ENCODE measurements at places on chromosomes 5 and 9.
A peak's percentile ranks its signal among the peaks of the same experiment; 100 is the strongest.

DNA sequence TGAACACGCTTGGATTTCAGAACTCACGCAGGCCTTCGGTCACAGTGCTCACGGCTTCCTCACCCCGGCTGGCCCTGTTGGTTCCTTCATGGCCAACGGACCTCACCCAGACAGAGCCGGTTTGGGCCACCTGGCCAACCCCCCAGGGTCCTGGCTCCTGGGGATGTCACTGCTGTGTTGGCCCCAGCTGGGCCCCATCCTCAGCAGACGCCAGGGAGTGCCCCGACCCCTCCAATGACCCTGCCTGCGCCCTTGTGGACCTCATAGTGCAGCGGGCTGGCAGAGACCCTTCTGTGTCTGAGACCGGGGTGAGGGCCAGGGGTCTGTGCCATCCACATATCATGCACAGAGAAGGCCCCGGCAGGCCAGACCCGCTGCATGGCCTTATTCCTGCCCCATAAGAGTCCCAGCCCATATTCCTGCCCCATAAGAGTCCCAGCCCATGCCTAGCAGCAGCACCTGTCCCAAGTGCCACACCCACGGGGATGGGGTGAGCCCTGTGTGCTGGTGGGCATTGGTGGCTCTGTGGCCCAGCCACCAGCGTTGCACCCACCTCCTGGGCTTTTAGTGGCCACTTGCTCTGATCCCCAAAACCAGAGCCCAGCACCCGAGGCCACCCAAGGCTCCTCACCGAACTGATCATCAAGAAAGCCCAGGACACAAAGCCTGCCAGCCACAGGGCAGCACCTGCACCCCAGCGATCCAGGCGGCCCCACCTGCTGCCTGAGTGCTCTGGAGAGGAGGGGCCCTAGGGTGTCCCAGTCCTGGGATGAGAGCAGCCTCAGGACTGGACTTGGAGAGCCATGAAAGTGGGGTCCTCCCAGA, 1.3 kb upstream of the LPCAT1 start:
- DNase-seq = peak; percentile 72

DNA sequence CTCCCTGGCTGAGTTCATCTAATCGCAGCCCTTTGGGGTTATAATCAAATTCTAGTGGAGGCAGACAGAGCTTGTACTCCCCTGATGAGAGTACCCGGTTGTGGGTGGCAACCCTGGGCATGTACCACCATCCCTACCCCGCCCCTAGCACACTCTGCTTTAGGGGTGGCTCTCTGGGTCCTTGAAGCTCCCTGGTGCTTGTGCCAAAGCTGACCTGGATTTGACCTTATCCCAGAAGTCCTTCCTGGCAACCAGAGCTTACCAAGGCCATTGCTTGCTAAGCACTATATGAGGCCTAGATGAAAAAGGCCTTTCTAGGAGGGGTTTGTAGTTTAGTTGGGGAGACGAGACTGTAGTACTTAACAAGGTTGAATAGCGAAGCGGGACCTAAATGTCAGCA, 72.2 kb downstream of the RGS3 start:
- DNase-seq = no peak

GRCh38 chr5:11289208-11289607, 528.2 kb upstream of the DAP start:
- no peak for DNase-seq

DNA sequence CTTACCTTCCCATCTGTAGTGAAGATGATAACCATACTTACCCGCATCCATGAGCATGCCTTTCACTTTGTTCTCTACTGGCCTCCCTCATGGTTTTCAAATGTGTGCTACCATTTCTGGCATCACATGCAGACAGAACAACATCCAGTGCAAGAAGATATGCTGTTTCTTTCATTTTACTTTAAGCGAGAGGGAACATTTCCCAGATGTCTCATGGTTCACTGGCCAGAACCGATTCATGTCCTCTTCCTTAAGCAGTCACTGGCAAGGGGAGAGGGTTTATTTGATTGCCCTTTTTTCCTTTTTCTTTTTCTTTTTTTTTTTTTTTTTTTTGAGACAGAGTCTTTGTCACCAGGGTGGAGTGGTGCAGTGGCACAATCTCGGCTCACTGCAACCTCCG, 37.7 kb downstream of the ARRDC3 start:
- no peak for DNase-seq

GRCh38 chr5:178334861-178335260, 102.3 kb upstream of the PHYKPL start:
- no peak for DNase-seq

DNA sequence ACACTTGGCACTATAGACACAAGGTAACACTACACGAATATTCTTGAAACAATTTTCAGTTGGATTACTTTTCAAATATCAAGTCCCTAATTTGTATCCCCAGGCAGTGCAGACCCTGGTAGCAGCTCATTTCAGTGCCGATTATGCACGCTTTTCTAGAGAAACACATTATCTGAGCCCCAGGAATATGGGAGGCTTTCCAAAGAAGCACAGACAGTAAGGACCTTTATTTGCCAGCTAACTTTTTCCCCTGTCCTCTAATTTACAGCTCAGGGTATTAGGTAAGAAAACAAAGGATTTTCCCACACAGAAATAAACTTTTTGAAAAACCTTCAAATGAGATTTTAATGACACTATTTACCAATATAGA, 852.3 kb upstream of the DMAC1 start:
- DNase-seq = no peak

GRCh38 chr5:103357636-103358035, 99.1 kb downstream of the MACIR start:
- no peak for DNase-seq

GRCh38 chr9:120663950-120664349, 50.3 kb downstream of the MEGF9 start:
- no peak for DNase-seq

DNA sequence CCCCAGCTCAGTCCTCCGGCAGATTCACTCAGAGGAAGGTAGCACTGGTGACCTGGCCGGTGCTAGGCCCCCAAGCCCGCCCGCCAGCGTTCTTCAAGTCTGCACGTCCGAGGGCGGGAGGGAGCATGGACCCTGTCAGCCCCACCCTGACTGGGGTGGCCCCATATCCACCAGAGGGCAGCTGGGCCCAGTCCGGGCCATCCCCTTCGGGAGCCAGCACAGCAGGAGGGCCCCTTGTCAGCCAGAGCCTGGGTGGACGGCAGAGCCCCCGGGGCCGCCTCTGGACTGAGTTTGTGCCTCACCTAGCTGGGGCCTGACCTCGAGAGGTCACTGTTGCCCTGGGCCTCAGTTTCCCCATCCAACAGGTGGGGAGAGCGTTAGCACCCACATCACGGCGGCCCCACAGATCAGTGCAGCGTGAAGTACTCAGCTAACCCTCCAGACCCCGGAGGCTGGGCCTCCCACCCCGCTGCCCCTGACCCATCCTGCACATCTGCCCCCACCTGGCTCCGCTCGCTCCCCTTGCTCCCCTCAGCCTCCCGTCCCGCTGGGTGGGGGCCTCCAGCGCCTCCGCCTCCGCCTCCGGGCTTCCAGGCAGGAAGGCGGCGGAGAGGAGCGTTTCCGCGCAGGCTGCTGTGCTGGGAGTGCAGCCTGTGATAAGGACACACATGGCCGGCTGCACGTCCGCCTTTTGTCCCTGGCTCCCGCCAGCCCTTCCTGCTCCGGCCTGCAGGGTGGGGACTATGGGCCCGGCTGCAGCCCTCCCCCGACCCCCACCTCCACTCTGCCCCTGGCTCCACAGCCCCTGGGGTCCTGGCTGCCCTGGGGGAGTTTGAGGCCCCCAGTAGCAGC, 16.6 kb upstream of the EGFL7 start:
- no peak for DNase-seq

- no peak for DNase-seq
Measured at GRCh38 chr5:56638061-56638621, 177.2 kb upstream of the MAP3K1 start.

- no peak for DNase-seq
Measured at GRCh38 chr9:27719711-27720110, 146.4 kb upstream of the C9orf72 start.

- DNase-seq = no peak
Measured at GRCh38 chr5:141649056-141649688, 2.0 kb downstream of the FCHSD1 start.

- DNase-seq = no peak
Measured at GRCh38 chr9:129206905-129207304, 28.8 kb upstream of the IER5L start.

DNA sequence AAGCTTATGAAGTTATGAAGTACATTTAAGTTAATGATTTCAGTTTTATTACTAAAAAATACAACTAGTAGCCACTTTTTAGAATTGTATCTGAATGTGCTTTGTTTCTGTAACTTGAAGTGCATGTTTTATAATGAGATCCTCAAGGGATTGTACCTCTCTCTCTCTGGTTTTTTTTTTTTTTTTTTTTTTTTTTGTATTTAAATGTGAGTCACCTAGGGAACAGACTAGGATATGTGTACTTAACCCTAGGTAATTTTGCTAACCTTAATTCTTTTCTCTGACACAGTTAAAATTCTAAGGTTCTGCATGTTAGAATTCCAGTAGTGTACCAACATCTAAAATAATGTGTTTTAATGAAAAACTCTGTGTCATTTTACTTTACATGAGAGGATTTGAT, 59.5 kb downstream of the CDC42SE2 start:
- DNase-seq = no peak

DNA sequence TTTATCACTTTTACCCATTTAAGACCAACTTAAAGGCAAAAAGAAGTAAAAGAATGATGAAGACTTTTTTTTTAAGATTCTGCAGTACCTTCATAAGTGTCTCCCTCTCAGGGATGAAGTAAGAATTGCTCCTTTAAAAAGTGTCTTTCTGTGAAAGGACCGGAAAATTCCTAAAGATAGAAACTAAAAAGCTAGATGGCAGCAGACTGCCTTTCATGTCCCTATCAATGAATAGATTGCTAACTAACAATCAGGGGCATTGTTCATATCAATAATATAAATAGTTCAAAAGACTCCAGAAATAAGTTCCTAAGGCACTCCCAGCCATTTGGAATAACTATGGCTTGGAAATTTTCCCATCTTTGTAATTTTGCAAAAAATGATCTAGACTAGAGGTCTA, 558.0 kb downstream of the PDE4D start:
- no peak for DNase-seq

DNA sequence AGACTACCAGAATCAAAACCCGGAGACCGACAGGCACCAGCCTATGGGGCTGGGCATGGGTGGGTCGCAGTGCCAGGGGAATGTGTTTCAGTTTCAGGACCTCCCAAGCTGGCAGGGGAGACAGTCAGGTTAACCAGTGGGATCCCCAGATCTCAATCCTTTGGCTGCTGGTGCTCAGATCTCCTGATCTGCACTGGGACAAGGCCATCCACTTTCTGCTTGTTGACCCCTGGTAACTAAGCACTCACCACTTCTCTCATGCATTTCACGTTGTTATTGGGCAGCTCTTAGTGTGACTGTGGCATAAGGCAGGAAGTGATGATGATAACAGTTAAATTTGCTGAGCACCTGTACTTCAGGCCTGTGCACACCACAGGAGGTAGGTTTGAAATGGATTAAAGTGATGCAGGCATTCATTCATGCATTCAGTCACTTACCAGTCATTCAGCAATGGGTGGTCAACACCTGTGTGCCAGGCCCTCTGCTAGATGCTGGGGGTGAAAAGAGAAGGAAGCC, 42.1 kb upstream of the STXBP1 start:
- DNase-seq = peak; percentile 31

DNA sequence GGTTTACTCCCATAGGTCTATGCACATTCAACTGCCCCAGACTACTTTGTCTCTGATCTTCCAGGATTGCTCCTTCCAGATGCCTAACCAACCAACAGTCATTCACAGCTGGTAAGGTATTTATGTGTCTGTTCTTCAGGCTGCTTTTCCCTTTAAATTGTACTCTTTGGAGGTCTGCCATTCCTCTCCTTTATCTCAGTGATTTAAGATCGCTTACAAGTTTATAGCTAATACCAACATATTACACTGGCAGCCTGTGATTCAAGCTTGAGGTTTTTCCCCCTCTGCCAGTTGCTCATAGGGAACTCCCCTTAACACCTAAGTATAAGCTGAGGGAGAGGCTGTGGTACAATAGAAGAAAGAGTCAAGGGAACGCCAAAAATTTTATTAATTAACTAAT, 711.7 kb upstream of the EDIL3 start:
- DNase-seq = no peak

- DNase-seq = no peak
Measured at GRCh38 chr5:7361593-7361992, 34.3 kb upstream of the ADCY2 start.

GRCh38 chr5:109161914-109162683, 247.7 kb downstream of the PJA2 start:
- DNase-seq = no peak

DNA sequence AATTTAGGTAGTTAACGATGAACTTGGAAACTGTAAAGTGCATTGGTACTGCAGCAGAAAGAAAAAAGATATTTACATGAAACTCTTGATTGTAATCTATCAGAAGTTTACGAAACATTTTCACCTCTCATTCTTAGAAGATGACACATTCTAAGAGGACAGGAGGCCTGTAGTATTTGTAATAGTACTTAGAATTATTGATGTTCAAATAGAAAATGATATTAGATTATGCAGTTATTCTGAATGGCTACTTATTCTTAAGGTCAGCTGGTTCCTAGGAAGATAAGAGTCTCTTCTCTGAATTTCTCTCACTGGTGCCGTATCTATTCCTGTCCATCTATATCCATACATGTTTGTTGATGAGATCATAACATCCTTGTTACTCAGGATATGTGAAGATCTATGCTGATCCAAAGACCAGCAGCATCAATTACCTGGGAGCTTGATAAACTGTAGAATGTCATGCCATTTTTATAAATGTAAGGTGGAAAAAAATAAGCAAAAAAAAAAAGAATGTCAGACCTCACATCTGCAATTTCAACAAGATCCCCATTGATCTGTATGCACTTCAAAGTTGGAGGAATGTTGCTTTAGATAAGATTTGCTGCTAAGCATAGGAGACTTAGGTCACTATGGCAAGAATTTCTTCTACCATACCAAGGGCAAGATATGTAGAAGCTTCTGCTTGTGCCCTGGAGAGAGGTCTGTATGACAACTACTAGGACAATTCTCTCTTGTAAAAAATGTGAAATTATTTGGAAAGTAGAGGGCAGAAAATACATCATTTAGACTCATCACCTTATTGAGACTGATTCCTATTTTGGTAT, 42.4 kb upstream of the RICTOR start:
- no peak for DNase-seq

DNA sequence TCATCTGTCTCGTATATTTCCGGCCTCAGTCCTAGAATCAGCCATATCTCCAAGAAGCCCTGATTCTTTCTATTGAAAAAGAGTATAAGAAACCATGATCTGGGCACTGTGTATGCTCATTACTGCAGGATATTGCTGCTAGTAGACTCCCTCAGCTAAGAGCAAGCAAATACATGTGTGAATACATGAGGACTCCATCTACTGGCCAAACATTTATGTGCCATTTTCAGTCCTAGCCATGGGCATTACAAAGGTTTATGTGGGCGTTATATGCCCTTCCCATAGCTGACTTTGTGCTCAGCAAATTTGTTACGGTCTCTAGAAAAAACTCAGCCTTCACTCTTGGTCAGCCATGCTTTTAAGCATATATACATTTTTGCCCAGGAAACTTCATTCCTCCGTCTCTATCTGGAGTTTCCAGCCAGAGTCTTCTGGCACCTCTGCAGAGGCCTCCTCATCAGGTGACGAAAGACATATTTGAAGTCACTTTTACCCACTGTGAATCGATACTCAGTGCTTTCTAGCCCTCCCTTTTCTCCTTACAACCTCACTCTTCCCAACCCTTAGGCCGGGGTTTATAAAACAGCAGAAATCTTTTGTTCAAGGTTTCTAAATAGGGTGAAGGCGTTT, 1495.6 kb upstream of the CDH6 start:
- peak; percentile 62 for DNase-seq

GRCh38 chr9:77827104-77827784, 179.1 kb upstream of the GNA14 start:
- DNase-seq = peak; percentile 69

GRCh38 chr5:152546493-152546892, 141.4 kb upstream of the NMUR2 start:
- DNase-seq = no peak
